Stimulated activated CD8-positive, alpha-beta memory T cell treated with anti-CD3 and anti-CD28 coated beads, Interleukin-15, amount 100 ng/mL, for 4 hours (primary cell): ENCODE measurements at places on chromosomes 13 and 19.

DNA sequence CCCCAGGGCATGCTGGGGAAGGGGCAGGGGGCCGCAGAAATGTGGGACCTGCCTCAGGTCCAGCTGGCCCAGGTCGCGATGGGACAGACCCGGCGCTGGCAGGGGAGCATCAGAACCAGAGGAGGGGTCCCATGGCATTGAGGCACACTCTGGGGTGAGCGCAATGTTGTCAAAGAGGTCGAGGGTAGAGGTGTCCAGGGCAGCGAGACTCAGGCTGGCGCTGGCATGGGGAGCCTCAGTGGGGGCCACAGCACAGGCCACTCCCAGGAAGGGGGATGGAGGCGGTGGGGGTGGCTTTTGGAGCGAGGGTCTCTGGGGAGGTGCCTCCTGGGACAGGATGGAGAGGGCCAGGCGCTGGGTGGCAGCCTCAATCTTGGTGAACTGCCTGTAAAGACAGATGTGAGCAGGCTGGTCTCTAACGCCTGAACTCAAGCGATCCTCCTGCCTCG, 944 bp downstream of the C19orf85 start:
- no peak for DNase-seq

DNA sequence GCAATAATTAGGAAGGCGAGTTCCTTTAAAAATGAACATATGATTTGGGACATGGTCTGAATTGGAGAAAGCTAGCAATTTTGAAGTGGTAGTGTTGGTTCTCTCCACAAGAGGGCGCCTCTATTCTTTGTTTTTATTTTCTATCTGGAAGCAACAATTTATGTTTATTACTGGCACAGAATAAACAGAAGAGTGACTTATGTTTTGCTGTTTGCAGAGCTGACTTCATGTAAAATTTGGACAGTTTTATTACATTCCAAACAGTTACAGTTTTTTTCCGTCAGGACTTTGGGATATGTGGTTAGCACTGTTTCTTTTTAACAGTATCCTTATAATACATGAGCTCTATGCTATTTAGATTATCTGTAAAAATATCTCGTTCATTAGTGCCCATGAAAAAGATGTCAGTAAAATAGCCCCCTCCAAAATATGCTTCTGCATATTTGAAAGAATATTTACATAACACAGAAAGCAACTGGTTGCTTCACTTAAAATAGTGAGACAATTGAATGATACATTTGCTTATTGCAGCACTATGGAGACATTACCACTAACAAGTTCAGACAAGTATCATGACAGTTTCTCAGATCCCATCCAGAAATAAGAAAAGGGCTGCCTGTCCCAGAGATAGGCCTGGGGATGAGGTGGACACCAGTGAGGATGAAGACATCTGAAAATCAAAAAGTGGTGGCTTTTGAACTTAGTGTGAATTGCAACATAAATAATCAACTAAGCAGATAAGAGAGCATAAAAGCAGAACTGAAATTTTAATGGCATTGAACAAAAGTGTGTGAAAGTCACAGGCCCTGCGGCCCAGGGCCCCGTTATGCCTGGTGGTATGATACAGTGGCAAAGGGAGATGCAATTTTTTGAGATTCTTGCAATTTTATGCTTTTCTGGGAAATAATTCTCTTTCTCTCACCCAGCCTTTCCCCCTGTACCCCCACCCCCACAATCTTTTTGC, 32.3 kb upstream of the FGF9 start:
- DNase-seq: no peak

DNA sequence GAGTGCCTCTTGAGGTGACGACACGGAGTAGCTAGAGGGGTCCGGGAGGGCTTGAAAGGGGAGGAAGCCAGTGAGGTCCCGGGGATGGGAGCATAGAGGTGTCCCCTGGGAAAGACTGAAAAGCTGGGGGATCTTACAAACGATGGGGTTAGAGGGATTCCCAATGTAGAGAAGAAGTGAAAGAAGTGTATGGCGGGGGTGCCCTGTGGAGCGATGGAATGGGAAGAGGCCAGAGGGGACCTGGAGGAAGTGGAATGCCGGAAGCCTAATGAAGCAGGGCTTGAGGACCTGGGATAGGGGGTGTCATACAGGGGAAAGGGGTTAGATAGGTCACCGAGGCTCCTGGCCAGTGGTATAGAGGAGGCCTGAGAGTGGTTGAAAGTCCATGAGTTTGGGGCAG, 580 bp downstream of the AP2A1 start:
- no peak for DNase-seq

GRCh38 chr13:93559718-93560117, 333.1 kb downstream of the GPC6 start:
- no peak for DNase-seq

- DNase-seq: no peak
Measured at GRCh38 chr13:101493541-101493940, 41.1 kb downstream of the ITGBL1 start.

DNA sequence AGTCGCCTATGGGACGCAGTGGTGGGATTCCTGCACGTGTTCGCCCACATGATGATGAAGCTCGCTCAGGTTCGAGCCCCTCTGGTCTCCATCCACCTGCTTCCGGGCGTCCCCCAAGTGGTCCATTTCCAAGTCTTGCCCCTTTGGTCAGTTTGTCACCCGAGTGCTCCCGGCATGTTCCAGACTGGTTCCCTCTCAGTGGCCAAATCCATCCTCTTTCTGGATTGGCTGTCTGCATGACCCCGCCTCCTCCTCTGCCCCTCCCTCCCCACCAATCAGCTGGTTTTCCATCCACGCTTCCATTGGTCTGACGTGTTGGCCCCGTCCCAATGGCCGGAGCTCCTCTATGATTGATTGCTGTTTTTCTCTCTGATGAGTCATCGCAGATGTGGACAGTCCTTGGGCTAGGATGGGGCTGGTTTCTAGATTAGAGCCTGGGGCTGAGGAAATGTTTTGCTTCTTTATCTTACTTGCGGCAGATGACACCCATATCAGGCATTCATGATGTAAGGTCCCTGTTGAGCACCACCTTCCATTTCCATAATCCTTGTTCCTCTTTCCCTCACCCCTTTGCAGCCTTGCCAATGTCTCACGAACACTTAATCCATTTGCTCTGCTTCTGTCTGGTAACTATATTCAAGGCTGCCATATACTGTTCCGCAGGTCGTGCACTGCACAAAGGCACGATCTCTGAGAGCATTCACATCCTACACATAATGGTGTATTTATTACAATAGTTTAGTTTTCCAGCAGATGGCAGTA, 73.8 kb downstream of the MAP4K1 start:
- DNase-seq: no peak

- DNase-seq: no peak
Measured at GRCh38 chr19:45717983-45718650, 12.6 kb downstream of the FBXO46 start.

DNA sequence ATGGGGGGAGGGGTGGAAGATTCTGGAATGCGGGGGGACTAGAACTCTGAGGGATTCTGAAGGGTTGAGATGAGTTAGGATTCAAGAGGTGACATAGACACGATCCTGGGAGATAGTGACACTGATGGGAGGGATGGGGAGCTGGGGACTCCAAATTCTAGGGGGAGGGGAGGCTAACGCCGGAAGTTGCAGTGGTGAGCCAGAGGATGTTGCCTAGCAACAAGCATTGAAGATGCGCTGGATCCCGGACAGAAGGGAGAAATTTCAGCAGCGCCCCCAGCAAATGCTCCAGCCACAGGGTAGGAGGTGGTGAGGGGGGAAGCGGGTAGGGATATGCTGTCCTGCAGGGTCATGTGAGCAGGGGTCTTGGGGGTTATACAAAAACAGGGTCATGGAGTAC, 6.9 kb upstream of the LTBP4 start:
- no peak for DNase-seq

DNA sequence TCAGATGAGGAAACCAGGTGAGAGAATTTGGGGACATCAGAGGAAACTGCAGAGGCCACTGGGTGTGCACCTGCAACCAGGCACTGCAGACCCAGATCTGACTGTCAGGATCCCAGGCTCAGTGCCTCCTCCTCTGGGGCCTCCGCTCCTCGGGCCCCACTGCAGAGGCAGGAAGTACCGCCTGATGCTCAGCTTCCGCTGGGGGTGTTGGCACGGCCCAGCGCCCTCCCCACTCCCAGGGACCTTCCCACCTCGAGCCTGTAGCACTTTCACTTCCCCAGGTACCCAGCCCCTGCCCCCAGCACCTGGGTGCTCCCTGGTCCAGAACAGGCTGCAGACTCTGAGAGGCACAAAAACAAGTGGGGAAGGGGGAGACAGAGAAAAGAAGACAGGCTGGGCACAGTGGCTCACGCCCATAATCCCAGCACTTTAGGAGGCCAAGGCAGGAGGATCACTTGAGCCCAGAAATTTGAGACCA, 1.4 kb upstream of the CD37 start:
- peak; percentile 39 for DNase-seq

- DNase-seq: no peak
Measured at GRCh38 chr19:48501494-48502349, 9.9 kb downstream of the LMTK3 start.

GRCh38 chr19:28289295-28290063, 923.5 kb downstream of the UQCRFS1 start:
- no peak for DNase-seq

DNA sequence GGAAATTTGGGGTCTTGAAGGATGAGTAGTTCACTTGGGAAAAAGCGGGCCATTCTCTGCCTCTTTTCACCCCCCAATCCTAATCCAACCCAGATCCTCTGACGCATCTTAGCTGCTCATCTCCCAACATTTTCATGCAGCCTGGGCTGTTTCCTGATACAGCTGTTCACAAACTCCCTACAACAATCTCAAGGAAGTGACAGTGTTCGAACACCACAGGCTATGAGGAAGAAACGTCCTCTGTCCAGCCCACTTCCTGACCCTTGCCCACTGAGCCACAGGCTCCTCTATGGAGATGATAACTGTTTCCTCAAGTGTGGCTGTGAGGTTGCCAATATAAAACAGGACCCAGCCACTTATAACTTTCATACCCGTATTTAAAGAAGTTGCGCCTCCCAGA, 16.2 kb downstream of the LMTK3 start:
- no peak for DNase-seq

DNA sequence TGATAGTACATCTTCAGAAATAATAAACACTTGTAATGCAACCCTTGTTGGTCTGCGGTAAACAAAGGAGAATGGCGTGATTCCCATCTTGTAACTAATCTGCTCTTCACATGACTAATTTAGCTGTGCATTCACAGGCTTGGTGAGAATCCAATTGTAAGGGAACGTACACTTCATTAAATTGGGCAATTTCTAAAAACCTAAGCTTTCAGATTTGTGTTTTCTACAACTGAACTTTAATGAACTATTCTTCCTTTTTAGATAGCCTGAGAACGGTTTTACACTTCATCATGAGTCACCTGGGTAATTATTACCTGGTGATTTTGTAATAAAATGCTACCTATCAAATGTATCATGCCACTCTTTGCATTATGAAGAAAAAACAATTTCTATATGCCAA, 306.9 kb downstream of the KLF5 start:
- no peak for DNase-seq

- DNase-seq: no peak
Measured at GRCh38 chr13:58151452-58151851, 519.9 kb downstream of the PCDH17 start.

- no peak for DNase-seq
Measured at GRCh38 chr19:46066471-46066870, 25.7 kb upstream of the IGFL4 start.

DNA sequence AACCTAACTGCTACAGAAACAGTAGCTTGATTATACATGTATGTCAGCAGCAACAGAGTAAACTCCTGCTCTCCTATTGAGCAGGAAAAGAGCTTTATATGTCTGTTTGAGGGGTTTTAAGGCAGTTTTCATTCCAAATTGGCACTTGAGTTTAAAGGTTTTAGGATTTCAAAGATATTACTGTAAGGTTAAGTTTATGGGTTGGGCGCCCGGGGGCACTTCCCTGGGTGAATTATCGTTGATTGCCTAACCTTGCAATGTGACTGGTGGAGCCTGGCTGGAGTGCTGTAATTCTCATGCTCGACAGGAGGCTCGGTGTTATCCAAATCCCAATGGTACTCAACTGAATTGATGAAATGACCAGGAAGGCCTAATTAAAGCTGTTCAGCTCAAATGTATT, 1586.1 kb downstream of the OLFM4 start:
- DNase-seq: no peak

- no peak for DNase-seq
Measured at GRCh38 chr13:75832812-75833211, 196.7 kb downstream of the LMO7 start.

DNA sequence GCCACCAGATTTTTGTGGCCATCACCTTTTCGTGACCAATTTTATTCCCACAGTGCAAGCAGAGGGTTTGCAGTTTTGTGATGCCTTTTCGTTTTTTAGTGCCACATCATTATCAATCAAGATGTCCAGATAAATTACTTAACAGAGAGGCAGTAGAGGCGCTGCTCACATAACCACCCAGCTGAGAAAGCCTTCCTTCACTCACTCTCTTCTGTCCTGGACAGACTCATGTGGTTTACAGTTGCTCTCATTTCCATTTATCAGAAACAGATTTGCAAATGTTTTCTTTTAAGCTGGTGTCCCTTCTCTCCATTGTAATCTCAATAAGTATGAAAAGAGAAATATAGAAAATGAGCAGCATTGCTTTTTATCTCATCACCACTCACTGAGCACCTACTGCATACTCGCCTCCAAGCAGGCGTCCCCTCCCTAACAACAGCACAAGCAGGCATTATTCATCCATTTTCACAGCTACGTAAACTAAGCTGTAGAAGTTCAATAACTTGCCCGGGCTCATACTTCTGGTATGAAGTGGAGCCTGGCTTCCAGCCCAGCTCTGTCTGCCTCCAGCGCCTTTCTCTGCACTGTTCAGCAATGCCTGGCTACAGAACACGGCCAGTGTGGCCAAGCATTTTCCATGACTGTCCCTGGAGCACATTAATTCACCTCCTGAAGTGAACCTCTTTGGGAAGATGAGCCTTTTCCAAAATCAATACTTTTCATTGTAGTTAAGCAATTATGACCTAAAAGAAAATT, 34.6 kb upstream of the KATNAL1 start:
- no peak for DNase-seq

DNA sequence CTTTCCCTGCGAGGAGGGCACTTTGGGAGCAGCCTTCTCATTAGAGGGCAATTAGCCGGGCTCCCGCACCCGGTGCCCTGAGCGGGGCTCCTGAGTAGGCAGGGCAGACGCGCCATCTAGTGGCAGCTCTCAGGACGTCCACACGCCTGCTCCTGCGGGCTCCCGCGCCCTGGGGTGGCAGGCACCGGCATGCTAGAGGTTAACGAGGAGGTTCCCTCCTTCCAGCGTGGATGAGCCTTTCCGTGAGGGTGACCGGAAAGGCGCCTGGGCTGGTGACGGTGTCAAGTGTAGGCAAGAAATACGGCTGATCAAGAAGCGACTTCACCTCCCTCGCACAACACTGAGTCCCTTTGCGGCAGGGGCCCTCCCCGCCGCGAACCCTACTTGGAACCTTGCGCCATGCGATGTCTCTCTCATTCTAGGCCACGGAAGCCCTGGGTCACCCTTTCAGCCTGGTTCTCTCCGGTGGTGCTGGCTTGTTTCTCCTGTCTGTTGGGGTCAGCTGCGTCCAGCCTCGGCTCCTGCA, 67.7 kb downstream of the ALOX5AP start:
- DNase-seq: peak; percentile 56

GRCh38 chr19:4913996-4914735, 4.9 kb downstream of the UHRF1 start:
- DNase-seq: no peak

- no peak for DNase-seq
Measured at GRCh38 chr13:41496420-41497234, 39.3 kb downstream of the RGCC start.

- DNase-seq: no peak
Measured at GRCh38 chr13:76865109-76865508, 21.1 kb downstream of the KCTD12 start.
